ENCODE measurements at places on chromosomes 6 and 20.

GRCh38 chr20:59776626-59777330, 156.7 kb downstream of the SYCP2 start:
- peaks cover 10% of the 10 kb centered on the region for H3K27me3 ChIP-seq
- H3K4me1 ChIP-seq, result no peaks in the 10 kb centered on the region
- H3K27ac ChIP-seq, result no peak overlapping the region
- H3K4me3 ChIP-seq, result no peak overlapping the region
- no peak for DNase-seq
- no peaks in the 10 kb centered on the region for H3K36me3 ChIP-seq

DNA sequence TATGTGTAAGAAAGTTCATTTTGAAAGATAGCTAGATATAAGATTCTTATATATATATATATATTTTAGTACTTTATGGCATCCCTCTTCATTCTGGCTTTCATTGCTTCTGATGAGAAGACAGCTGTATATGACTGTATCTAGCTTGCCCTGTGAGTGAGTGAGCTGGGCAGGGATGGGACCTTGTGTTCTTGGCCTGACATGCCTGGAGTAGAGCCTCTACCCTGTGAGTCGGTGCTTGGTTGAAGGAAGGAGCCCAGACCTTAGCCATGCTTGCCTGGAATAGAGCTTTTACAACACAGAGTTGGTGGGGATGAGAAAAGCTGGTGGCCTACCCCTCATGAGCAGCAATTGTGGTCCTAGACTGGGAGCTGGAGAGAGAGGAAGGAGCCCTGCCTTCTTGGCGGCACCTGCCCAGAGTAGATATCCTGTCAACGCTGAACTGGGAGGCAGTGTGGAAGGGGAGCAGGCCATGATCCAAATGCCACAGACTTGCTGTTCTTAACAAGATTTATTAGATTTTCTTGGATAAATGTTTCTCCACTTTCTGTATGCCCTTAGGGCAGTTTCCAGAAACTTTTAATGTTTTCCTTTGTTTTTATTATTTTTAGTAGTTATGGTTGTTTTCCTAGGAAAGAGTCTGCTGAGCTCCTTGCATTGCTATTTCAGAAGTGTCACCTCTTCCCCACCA, 31.6 kb downstream of the FIG4 start:
- peaks cover 9% of the 10 kb centered on the region for H3K4me1 ChIP-seq
- no peak overlapping the region for H3K4me3 ChIP-seq
- peaks cover 46% of the 10 kb centered on the region for H3K36me3 ChIP-seq
- no peak overlapping the region for H3K27ac ChIP-seq

- no peak overlapping the region for H3K27ac ChIP-seq
- H3K36me3 ChIP-seq, result peaks cover 25% of the 10 kb centered on the region
- H3K4me3 ChIP-seq, result no peak overlapping the region
- peaks cover 5% of the 10 kb centered on the region for H3K4me1 ChIP-seq
- H3K27me3 ChIP-seq, result no peaks in the 10 kb centered on the region
These were observed 109.8 kb downstream of the UBE3D start for GRCh38 chr6:82955841-82956240.

- DNase-seq, result no peak
- H3K27ac ChIP-seq, result no peak overlapping the region
These were observed 30.4 kb upstream of the ENTPD6 start for GRCh38 chr20:25165128-25165527.

DNA sequence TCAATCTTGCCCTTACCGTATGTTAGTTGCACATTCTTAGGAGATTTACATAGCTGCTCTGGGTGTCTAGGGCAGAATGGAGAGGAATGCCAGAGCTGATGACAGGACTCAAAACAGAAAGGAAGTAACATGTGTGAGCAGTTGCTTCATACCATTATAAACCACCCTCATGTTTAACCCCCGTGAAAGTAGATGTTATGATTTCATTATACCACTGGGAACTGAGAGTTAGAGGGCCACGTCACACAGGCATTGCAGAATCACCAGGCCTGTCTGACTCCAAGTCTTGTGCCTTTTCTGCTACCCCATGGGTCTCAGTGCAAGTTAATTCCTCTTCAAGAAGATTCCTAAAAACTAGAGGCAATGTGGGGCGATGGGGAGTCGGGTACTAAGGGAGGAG, 23.5 kb upstream of the SIM1 start:
- H3K4me3 ChIP-seq, result no peak overlapping the region
- no peaks in the 10 kb centered on the region for H3K36me3 ChIP-seq
- DNase-seq, result no peak
- H3K27ac ChIP-seq, result no peak overlapping the region
- H3K27me3 ChIP-seq, result peaks cover 30% of the 10 kb centered on the region
- no peaks in the 10 kb centered on the region for H3K4me1 ChIP-seq

DNA sequence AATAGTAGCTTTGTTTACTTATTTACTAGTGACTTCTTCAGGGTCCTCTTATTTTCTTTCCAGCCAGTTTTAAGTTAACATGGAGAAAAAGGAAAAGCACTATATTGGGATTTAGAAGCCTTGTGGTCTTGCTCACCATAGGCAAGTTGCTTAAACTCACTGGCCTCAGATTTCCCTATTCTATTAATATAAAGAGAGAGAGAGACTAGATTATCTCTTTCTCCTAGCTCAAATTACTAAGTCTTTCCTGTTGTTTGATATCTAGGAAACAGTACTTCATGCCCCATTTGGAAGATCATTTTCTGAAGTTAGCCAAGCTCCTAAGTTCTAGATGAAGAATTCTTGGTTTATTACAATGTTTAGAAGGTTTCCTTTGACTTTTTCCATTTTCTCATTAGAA, 32.5 kb downstream of the CTNNBL1 start:
- no peak overlapping the region for H3K27ac ChIP-seq
- H3K27me3 ChIP-seq, result no peaks in the 10 kb centered on the region
- H3K4me1 ChIP-seq, result peaks cover 38% of the 10 kb centered on the region
- H3K36me3 ChIP-seq, result peaks cover 9% of the 10 kb centered on the region

DNA sequence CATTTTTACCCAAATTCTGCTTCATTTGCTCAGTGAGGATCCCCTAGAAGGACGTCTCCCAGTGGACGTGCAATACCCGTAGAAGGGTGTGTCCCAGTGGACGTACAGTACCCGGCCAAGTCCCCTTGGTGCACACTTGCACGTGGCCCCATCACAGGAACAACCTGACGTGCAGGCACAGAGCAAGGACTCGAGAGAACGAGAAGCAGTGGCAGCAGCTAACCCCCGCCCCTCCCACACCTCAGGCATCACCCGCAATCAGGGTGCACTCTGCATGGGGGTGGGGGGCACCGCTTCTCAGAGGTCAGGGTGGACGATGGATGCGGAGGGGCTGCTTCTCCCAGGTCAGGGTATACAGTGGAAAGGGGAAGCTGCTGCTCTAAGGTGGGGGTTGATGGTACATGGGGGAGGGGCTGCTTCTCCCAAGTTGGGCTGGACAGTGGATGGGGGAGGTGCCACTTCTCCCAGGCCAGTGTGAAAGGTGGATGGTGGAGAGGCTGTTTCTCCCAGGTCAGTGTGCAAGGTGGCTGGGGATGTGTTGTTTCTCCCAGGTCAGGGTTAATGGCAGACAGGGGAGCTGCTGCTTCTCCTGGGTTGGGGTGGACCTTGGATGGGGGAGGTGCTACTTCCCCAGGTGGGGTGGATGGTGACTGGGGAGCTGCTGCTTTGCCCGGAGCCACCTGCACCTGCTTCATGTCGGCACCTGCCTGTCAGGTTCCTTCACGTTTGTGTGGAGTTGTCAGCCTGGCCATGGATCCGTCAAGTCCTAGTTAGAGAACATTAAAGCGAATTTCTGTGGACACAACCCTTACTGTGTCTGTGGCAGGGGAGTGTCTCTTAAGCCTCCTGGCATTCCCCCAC, 1.0 kb upstream of the THBS2 start:
- H3K27me3 ChIP-seq, result peaks cover 73% of the 10 kb centered on the region
- H3K36me3 ChIP-seq, result peaks cover 3% of the 10 kb centered on the region

DNA sequence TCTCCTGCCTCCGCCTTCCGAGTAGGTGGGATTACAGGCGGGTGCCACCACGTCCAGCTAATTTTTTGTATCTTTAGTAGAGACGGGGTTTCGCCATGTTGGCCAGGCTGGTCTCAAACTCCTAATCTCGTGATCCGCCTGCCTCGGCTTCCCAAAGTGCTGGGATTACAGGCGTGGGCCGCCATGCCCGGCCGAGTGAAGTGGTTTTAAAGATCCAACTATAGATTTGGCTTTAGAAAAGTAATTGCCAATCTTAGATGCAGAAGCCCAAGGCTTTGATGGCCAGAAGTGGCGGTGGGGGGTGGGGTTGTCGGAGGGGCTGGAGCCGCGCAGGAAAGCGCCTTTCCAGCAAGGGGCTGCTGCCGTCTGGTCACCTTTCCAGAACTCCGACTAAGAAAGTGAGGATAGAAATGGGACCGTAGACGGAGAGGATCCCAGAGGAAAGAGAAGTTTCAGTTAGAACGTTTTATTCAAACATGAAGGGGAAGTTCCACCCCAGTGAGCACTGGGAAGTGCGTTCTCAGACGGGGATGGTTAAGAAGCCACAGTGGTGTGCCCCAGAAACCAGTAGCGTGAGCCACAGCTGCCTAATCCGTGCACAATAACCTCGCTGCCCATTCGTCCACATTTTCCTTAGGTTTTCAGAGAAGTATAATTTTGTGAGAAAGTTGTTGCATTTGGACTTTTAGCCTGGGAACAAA, 69.7 kb downstream of the DLL1 start:
- H3K4me1 ChIP-seq, result no peaks in the 10 kb centered on the region
- no peaks in the 10 kb centered on the region for H3K27me3 ChIP-seq
- H3K4me3 ChIP-seq, result no peak overlapping the region
- no peaks in the 10 kb centered on the region for H3K36me3 ChIP-seq

DNA sequence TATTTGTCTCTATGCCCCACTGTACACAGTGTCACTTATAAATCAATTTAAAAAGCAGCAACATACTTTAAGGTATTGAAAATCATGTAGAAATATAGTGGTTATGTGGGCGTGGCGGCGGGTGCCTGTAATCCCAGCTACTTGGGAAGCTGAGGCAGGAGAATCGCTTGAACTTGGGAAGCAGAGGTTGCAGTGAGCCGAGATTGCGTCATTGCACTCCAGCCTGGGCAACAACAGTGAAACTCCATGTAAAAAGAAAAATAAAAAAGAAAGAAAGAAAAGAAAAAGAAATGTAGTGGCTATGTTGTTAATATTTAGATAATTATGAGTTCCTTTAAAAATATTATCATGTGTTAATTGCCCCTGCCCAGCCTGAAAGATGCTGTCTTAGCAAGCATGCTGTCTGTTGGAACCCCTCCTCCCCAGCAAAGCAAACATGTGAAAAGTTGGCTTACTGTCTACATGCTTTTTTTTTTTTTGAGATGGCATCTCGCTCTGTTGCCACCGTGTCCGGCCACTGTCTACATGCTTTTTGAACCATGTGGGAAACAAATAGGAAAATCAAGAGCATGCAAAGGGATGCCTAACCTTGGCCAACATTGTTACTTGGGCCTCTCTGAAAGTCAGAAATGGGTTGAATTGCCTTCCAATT, 151.4 kb upstream of the TSHZ2 start:
- no peak overlapping the region for H3K4me3 ChIP-seq
- no peaks in the 10 kb centered on the region for H3K4me1 ChIP-seq
- no peaks in the 10 kb centered on the region for H3K36me3 ChIP-seq
- DNase-seq, result no peak
- no peak overlapping the region for H3K27ac ChIP-seq
- H3K27me3 ChIP-seq, result no peaks in the 10 kb centered on the region

DNA sequence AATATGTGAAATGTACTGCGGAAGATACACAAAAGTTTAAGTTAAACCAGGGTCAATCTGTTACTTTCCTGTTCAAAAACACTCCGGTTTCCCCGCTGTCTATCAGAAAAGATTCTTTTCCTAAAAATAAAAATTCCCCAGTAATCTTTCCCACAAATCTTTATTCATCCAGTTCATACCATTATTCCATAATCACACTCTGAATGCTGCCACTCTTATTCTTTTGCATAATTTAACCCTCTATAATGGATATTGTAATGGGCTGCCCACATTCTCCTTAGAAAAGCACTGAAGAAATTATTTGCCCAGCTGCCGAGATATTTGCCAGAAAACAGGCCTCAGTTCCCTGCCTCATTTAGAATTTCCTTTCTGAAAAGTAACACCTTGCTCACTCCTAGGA, 68.6 kb downstream of the EPHA7 start:
- H3K27ac ChIP-seq, result no peak overlapping the region
- H3K27me3 ChIP-seq, result no peaks in the 10 kb centered on the region
- DNase-seq, result no peak
- no peaks in the 10 kb centered on the region for H3K36me3 ChIP-seq

DNA sequence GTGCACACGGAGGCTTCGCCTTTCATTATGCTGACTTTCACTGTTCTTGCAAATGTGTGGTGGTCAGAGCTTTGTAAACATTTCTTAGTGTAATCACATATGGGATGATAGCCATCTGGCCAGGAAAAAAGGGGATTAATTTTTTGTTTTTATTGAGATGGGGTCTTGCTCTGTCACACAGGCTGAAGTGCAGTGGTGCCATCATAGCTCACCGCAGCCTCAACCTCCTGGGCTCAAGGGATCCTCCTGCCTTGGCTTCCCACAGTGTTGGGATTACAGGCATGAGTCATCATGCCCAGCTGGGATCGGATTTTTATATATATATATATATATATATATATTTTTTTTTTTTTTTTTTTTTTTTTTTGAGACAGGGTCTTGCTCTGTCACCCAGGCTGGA, 11.0 kb upstream of the TIAM2 start:
- H3K4me3 ChIP-seq, result no peak overlapping the region
- H3K36me3 ChIP-seq, result peaks cover 4% of the 10 kb centered on the region
- DNase-seq, result no peak
- H3K27ac ChIP-seq, result no peak overlapping the region
- peaks cover 7% of the 10 kb centered on the region for H3K4me1 ChIP-seq
- no peaks in the 10 kb centered on the region for H3K27me3 ChIP-seq

DNA sequence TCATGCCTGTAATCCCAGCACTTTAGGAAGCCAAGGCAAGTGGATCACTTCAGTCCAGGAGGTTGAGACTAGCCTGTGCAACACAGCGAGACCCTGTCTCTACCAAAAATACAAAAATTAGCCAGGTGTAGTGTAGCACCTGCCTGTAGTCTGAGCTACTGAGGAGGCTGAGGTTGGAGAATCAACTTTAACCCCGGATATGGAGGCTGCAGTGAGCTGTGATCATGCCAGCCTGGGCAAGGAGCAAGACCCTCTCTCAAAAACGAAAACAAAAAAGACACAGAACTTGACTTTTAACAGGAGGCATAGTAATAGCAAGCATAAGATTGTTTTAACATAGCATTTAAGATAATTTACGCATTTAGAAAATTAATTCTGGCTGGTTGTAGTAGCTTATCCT, 32.5 kb downstream of the MYB start:
- peaks cover 9% of the 10 kb centered on the region for H3K4me1 ChIP-seq
- no peak for DNase-seq
- no peak overlapping the region for H3K4me3 ChIP-seq

GRCh38 chr6:7896465-7896987, 14.1 kb downstream of the TXNDC5 start:
- H3K27me3 ChIP-seq, result no peaks in the 10 kb centered on the region
- DNase-seq, result no peak
- no peak overlapping the region for H3K4me3 ChIP-seq
- peaks cover 79% of the 10 kb centered on the region for H3K36me3 ChIP-seq

Measured in stimulated activated naive B cell treated with anti-CD40 and anti-IgM and Interleukin-4, amounts not matched to agents 10 μg/mL and 1 μg/mL and 100 μg/mL, for 72 hours (primary cell).